MCF 10A (cell line): ENCODE measurements at places on chromosomes 5 and 9.

- H3K27me3 ChIP-seq: no peaks in the 10 kb centered on the region
- H3K36me3 ChIP-seq: no peaks in the 10 kb centered on the region
- peak; percentile 51 for DNase-seq
- H3K4me1 ChIP-seq: no peaks in the 10 kb centered on the region
- H3K4me3 ChIP-seq: no peak overlapping the region
- H3K27ac ChIP-seq: no peak overlapping the region
Observed at GRCh38 chr5:95669540-95669939, 13.3 kb downstream of the SPATA9 start.

GRCh38 chr5:151295138-151295537 lies 8.4 kb downstream of the SLC36A3 start:
- H3K4me3 ChIP-seq: no peak overlapping the region
- H3K36me3 ChIP-seq: no peaks in the 10 kb centered on the region
- DNase-seq: peak; percentile 77
- peaks cover 7% of the 10 kb centered on the region for H3K27me3 ChIP-seq

GRCh38 chr5:80967500-80968181 lies 7.5 kb downstream of the RASGRF2 start:
- H3K4me1 ChIP-seq: peaks cover 13% of the 10 kb centered on the region
- no peak overlapping the region for H3K4me3 ChIP-seq
- peak overlapping the region; percentile 29 for H3K27ac ChIP-seq
- no peaks in the 10 kb centered on the region for H3K27me3 ChIP-seq
- peak; percentile 96 for DNase-seq

DNA sequence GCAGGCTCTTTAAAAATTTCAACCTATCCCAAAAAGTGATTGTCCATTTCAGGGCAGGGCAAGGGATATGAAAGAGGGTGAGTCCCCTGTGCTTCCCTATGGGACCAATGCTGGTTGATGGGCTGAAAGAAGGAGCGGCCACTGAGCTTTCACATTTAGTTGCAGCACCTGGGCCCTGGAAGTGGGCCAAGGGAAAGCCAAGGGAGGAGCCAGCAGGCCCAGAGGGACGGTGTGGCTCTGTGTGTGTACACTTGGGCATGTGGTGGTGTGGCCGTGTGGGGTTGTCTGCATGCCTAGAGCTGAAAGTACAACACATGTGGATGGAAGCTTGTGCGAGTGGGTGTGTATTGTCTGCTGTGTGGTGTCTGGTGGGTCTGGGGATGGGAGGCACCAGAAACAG lies 14.0 kb upstream of the PSMD5 start:
- H3K4me3 ChIP-seq: no peak overlapping the region
- H3K27ac ChIP-seq: no peak overlapping the region
- no peaks in the 10 kb centered on the region for H3K4me1 ChIP-seq
- H3K36me3 ChIP-seq: peaks cover 27% of the 10 kb centered on the region
- no peak for DNase-seq

GRCh38 chr5:169503886-169504285 lies 79.7 kb upstream of the SPDL1 start:
- H3K4me3 ChIP-seq: no peak overlapping the region
- DNase-seq: no peak
- no peak overlapping the region for H3K27ac ChIP-seq
- H3K27me3 ChIP-seq: no peaks in the 10 kb centered on the region
- H3K36me3 ChIP-seq: no peaks in the 10 kb centered on the region

DNA sequence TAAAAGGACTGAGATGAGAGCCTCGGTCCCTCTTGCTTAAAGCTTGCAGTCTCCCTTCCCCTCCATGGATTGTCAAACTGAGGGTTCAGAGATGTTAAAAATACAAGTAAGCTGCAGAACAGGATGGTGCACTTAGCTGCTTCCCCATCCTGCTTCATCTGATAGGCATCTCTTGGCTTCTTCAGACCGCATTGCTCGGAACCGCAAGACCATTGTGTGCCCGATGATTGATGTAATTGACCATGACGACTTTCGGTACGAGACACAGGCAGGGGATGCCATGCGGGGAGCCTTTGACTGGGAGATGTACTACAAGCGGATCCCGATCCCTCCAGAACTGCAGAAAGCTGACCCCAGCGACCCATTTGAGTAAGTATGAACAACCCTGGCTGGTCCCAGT lies 65.5 kb upstream of the SAP30L start:
- peaks cover 28% of the 10 kb centered on the region for H3K36me3 ChIP-seq
- DNase-seq: no peak
- no peak overlapping the region for H3K4me3 ChIP-seq
- no peaks in the 10 kb centered on the region for H3K4me1 ChIP-seq
- no peak overlapping the region for H3K27ac ChIP-seq

- DNase-seq: no peak
- no peak overlapping the region for H3K27ac ChIP-seq
Observed at GRCh38 chr5:160185626-160186360, 43.5 kb upstream of the FABP6 start.

- no peaks in the 10 kb centered on the region for H3K27me3 ChIP-seq
- H3K36me3 ChIP-seq: peaks cover 7% of the 10 kb centered on the region
- peak overlapping the region; percentile 52 for H3K27ac ChIP-seq
- H3K4me3 ChIP-seq: no peak overlapping the region
- peak; percentile 52 for DNase-seq
Observed at GRCh38 chr5:75044406-75044805, 8.0 kb downstream of the GCNT4 start.

DNA sequence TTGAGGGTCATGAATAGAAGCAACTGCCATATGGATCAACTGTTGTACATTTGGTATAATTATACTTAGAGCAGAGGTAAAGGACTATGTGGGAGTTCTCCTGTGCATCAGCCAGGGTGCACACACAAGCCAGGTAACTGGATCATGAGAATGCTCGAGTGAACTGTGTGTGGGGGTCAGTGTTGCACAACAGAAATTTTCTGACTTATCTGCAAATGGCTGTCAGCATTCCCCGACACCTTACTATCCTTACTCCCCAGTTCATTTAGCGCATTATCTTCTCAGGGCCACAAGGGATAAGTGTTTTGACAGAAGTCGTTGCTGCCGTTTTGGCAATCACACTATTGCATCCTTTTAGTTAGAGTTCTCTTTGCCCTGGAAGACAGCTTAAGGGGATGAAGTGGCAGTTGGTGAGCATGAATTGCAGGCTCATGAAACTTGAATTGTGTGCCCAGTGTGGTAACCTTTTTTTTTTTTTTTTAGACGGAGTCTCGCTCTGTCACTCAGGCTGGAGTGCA lies 1.7 kb downstream of the CANX start:
- peak overlapping the region; percentile 94 for H3K4me3 ChIP-seq
- peak; percentile 42 for DNase-seq
- peaks cover 36% of the 10 kb centered on the region for H3K4me1 ChIP-seq
- H3K27me3 ChIP-seq: no peaks in the 10 kb centered on the region
- peak overlapping the region; percentile 99 for H3K27ac ChIP-seq

GRCh38 chr9:113220467-113221002 lies 542 bp downstream of the FKBP15 start:
- peak overlapping the region; percentile 97 for H3K4me3 ChIP-seq
- peak overlapping the region; percentile 96 for H3K27ac ChIP-seq
- H3K4me1 ChIP-seq: peaks cover 18% of the 10 kb centered on the region
- DNase-seq: peak; percentile 10

- H3K36me3 ChIP-seq: no peaks in the 10 kb centered on the region
- no peaks in the 10 kb centered on the region for H3K27me3 ChIP-seq
- peaks cover 6% of the 10 kb centered on the region for H3K4me1 ChIP-seq
- H3K27ac ChIP-seq: no peak overlapping the region
Observed at GRCh38 chr9:36492865-36493264, 79.8 kb upstream of the MELK start.

- no peaks in the 10 kb centered on the region for H3K4me1 ChIP-seq
- peak overlapping the region; percentile 20 for H3K27ac ChIP-seq
- no peak for DNase-seq
Observed at GRCh38 chr9:89342948-89343347, 24.6 kb downstream of the SECISBP2 start.

- H3K27ac ChIP-seq: peak overlapping the region; percentile 46
- H3K27me3 ChIP-seq: no peaks in the 10 kb centered on the region
- H3K4me3 ChIP-seq: no peak overlapping the region
- H3K4me1 ChIP-seq: peaks cover 7% of the 10 kb centered on the region
- DNase-seq: no peak
- peaks cover 1% of the 10 kb centered on the region for H3K36me3 ChIP-seq
Observed at GRCh38 chr5:120345947-120346346, 118.2 kb upstream of the PRR16 start.

DNA sequence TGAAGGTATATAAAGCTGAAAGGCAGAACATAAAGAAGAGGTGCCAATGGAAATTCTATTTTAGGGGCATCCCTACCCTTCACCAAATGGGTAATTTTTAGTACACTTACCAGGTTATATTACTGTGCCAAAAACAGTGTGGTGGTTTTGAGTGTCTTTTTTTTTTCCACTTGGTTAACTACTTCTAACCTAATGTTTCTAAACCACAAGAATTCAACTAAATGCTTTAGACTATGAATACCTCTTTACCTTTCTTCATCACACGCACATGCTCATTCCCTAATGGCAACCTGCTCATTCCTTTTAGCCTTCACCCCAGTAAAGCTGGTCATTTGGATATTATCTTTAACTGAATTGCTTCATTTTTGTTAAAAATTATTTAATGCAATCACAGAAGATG lies 215.6 kb downstream of the PIK3R1 start:
- peaks cover 35% of the 10 kb centered on the region for H3K4me1 ChIP-seq
- H3K36me3 ChIP-seq: no peaks in the 10 kb centered on the region
- no peaks in the 10 kb centered on the region for H3K27me3 ChIP-seq
- H3K27ac ChIP-seq: peak overlapping the region; percentile 46
- DNase-seq: no peak

DNA sequence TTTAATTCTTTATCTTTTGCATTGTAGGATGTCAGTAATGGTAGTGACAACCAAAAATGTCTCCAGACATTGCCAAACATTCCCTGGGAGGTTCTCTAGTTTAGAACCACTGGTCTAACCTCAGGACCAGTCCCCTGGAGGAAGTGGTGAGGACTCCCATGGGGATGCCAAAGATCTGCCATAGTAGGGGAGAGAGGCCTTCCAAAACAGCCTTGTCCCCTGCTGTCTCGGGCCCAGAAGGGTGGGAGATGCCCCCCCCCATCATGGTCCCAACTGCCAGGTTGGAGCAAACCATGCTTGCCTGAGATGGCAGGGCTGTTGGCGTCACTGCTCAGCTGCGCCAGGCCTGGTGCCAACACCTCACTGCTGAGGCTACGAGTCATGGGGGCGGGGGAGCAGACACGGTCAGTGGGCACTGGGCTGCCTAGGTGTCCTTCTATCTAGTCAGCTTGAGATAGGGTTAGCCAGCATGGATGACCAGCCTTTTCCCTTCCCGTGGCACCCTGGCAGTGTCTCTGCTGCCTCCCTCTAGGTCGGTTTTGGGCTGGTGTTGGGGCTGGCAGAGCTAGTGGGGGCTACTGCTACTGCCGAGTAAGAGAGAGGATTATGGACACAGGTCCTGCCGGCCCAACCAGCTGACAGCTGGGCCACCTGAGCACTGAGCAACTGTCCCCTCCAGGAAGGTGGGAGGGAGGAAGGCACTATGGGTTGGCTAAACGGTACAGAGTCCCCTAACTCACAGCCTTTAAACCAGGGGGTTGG lies 8.3 kb upstream of the CXXC5 start:
- peaks cover 5% of the 10 kb centered on the region for H3K36me3 ChIP-seq
- H3K27me3 ChIP-seq: no peaks in the 10 kb centered on the region
- H3K27ac ChIP-seq: no peak overlapping the region
- peaks cover 51% of the 10 kb centered on the region for H3K4me1 ChIP-seq
- peak; percentile 37 for DNase-seq

DNA sequence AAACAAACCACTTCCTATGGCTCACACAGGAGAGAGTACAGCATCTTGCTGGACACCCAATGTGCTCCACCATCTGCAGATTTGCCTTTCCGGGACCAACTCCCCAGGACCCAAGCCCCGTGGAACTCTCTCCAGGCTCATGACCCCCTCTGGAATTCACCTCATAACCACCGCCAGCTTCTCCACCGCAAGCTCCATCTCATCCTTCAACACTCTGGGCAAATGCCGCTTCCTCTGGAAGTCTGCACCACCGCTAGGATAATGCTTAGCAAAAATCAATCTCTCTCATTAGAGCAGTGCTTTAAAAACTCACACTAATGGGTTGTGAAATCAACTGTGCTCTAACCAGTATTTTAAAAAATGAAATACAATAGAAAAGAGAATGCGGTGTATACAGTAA lies 150.0 kb downstream of the COL23A1 start:
- H3K4me3 ChIP-seq: no peak overlapping the region
- no peaks in the 10 kb centered on the region for H3K4me1 ChIP-seq
- H3K27ac ChIP-seq: no peak overlapping the region
- H3K36me3 ChIP-seq: no peaks in the 10 kb centered on the region
- H3K27me3 ChIP-seq: peaks cover 27% of the 10 kb centered on the region
- DNase-seq: no peak

DNA sequence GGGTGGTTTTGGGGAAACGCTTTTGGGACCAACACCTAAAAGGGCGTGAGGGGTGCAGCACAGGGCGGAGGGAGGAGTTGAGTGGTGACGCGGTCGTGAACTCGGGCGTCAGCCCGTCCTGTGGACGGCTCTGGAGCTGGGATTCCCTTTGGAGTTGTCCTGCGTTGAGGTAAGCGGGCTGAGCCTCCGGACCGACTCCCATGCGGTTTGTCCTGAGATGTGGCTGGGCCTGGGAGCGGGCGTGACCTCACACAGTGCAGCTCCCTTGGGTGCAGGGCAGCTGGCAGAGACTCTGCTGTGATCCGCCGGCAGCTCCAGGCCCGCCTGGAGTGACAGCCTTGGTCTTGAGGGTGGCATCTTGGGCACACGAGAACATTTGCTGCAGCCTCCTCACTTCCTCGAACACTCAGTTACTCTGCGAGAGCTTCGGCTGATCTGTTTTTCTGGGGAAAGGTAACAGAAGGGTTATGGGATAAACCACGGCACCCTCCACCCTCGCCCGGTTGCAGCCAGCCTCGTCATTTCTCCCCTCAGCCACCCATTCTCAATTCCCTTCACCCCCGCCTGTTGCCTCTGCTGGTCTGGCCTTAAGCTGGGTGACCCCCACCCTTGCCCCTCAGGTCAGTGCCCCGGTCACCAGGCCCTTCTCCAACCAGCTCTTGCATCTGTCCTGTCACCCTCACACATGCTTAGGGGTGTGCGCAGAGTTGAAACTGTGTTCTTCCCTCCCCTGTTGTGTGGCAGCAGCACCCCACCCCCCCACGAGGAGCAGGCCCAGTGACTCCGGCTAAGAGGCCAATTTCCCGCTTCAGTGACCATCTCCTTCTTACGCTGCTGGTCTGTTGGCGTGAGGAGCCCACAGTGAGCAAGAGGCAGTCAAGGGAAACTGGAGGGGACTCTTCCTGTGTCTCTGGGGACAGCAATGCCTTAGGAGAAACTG lies 94.2 kb upstream of the COL5A1 start:
- DNase-seq: no peak
- H3K4me3 ChIP-seq: no peak overlapping the region
- peaks cover 9% of the 10 kb centered on the region for H3K4me1 ChIP-seq
- H3K27ac ChIP-seq: no peak overlapping the region
